ENCODE measurements at places on chromosomes 4 and X. TPM values are rescaled to one million over a fixed set of nuclear protein-coding genes. Genes with fewer than 3 reads are reported as not detected.

The KCNIP4 gene
- 2.0 TPM for total RNA-seq

The PRRG1 gene
- total RNA-seq, result 23.7 TPM

The GRIA2 gene
- not detected for total RNA-seq

The MND1 gene
- total RNA-seq, result 0.89 TPM

The FMR1NB gene
- total RNA-seq, result not detected

The PPBP gene
- total RNA-seq, result 1.3 TPM

DNA sequence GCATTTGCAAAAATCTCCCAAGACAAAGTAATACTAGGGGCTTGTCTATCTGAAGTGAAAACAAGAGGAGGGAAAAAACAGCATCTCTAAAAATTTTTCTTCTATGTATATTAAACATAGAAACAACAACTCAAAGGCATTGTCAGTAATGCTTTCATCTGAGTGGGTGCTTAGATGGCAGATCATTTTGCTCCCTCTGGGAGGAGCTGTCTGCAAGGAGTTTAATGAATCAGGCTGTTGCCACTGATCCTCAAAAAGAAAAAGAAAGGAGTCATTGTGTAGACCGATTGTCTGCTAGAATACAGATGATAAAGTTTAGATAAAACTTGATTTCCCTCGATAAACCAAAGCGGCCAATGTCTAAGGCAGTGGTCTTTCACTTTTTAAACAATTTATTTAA lies 49.7 kb upstream of the KLHL8 start:
- no peaks in the 10 kb centered on the region for H3K4me1 ChIP-seq
- H3K27me3 ChIP-seq, result no peaks in the 10 kb centered on the region
- H3K36me3 ChIP-seq, result no peaks in the 10 kb centered on the region

DNA sequence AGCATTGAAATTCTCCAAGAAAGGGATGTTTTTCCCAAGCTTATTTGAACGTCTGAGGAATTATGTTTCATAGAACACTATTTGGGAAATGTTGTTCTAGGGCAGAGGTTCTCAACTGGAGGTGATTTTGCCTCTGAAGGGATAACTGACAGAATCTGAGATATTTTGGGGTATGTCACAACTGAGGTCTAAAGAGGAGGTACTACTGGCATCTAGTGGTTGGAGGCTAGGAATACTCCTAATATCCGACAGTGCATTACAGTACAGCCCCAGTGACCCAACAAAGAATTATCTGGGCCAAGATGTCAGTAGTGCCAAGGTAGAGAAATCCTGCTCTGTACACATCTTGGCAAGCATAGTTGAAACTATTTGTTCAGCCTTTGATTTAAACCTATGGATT lies 6.4 kb downstream of the HSPA4L start:
- no peaks in the 10 kb centered on the region for H3K27me3 ChIP-seq
- no peaks in the 10 kb centered on the region for H3K4me1 ChIP-seq
- DNase-seq, result no peak
- no peaks in the 10 kb centered on the region for H3K36me3 ChIP-seq
- H3K4me3 ChIP-seq, result no peak overlapping the region

- H3K36me3 ChIP-seq, result no peaks in the 10 kb centered on the region
- H3K27ac ChIP-seq, result no peak overlapping the region
Observed at GRCh38 chr4:105569057-105569865, 16.8 kb downstream of the ARHGEF38 start.

DNA sequence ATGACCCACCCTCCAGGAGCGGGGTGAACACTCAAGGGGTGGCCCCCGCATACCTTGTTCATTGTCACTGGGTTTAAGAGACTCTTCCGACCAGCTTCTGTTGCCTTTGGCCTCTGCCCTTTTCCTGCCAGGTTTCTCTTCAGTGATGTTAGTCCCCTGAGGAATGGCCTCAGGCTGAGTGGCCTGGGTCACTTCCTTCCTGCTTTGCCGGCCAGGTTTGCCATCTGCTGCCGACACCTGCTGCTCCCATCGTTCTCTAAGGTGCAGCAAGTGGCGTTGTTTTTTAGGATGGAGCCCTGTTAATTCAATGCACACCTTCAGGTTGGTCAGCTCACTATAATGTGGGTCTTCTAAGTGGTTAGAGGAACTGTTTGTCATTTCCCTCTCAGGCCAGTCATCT lies 34.2 kb downstream of the BCOR start:
- H3K27me3 ChIP-seq, result no peaks in the 10 kb centered on the region
- H3K36me3 ChIP-seq, result peaks cover 5% of the 10 kb centered on the region
- H3K4me3 ChIP-seq, result no peak overlapping the region
- no peak overlapping the region for H3K27ac ChIP-seq
- DNase-seq, result no peak

DNA sequence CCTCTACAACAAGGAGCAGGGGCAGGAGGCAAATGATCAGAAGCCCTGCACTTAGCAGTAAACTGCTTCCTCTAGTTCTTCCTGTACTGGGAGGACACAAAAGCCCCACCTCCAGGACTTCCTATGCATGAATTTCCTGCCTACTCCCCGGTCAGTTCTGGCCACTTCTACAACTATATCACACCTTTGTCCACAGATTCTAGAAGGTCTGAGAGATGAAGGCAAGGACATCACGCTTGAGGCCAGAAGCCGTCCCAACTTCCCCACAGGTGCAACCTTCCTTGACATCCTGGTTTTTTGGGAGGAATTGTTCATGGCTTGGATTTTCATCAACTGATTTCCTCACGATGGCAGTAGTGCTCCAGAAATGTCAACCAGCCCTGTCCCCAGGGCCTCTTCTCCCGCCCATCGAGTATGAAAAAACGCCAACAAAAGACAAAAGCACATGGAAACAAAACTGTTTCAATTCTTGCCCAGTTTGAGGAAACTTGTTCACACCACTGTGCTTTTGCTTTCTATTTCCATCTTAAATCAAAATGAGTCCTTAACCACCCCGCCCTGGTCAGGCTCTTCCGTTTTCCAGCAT lies 206.5 kb upstream of the STK26 start:
- no peak overlapping the region for H3K4me3 ChIP-seq
- no peaks in the 10 kb centered on the region for H3K4me1 ChIP-seq
- H3K36me3 ChIP-seq, result no peaks in the 10 kb centered on the region
- no peaks in the 10 kb centered on the region for H3K27me3 ChIP-seq

DNA sequence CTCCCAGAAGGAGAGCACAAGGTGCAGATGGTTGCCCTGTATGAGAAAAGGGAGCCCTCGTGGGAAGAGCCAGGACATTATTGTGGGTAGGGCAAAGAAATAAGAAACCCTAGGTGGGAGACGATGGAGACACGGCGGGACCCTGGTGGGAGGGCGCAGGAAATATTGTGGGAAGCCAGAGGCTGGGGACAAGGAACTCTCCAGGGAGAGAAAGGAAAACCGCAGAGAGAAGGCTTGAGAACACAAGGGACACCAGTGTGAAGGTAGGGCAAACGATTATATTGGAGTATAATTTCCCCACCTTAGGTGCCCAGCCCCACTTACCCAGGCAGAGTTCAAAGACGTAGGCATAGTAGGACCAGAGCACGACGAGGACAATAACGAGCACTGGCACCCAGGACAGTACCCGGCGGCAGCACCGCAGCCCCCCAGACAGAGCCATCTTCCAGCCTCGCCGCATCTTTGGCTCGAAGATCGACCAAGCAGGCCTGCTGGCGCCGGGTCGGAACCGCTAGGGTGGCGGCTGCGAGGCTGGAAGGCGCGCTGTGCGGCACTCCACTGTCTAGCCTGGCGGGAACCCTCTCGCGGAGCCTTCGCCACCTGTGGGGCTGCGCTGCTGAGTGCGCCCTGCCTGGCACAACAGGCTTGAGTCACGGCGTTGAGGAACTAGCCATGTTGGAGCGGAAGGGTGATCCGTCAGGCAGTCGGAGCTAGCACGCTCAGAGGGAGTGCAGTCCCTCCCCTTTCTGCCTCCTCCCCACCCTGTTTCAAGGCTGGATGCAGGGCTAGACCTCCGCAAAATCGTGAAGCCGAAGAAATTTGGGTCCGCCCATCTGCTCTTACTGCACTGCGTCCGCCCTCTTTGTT lies at the start of gene ZDHHC15:
Gene ZDHHC15 (minus strand): TSS at position 473 of the 867 bp plus-strand sequence. CDS start 13 bp downstream, at position 460.
- no peak within 1 kb of the TSS for H3K27ac ChIP-seq
- H3K27me3 ChIP-seq, result no peaks in the 10 kb centered on the region
- no peaks in the 10 kb centered on the region for H3K4me1 ChIP-seq
- peak within 1 kb of the TSS; percentile 47 for H3K4me3 ChIP-seq
- no peaks in the 10 kb centered on the region for H3K36me3 ChIP-seq

GRCh38 chr4:146371812-146372211 lies 149.9 kb downstream of the SLC10A7 start:
- DNase-seq, result no peak
- no peaks in the 10 kb centered on the region for H3K36me3 ChIP-seq
- no peak overlapping the region for H3K27ac ChIP-seq
- H3K27me3 ChIP-seq, result no peaks in the 10 kb centered on the region
- H3K4me1 ChIP-seq, result no peaks in the 10 kb centered on the region

GRCh38 chr4:83644677-83645659 lies 109.1 kb downstream of the GPAT3 start:
- peak; percentile 21 for DNase-seq
- no peaks in the 10 kb centered on the region for H3K4me1 ChIP-seq

DNA sequence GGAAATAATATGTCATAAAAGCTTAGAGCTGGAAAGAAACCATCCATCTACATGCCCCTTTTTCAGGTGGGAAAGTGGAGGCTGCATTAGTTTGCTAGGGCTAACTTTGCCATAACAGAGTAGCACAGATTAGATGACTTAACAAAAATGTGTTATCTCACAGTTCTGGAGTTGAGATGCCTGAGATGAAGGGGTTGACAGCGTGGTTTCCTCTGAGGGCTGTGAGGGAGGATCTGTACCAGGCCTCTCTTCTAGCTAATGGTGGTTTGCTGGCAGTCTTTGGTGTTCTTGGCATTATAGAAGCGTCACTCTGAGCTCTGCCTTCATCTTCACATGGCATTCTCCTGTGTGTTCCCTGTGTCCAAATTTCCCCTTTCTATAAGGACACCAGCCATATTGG lies 2.4 kb downstream of the CHRNA9 start:
- H3K27me3 ChIP-seq, result no peaks in the 10 kb centered on the region
- no peak overlapping the region for H3K27ac ChIP-seq
- DNase-seq, result no peak
- H3K4me3 ChIP-seq, result no peak overlapping the region
- peaks cover 15% of the 10 kb centered on the region for H3K4me1 ChIP-seq

- no peaks in the 10 kb centered on the region for H3K27me3 ChIP-seq
- no peak for DNase-seq
Observed at GRCh38 chr4:22488106-22488505, 27.8 kb downstream of the ADGRA3 start.

- H3K27ac ChIP-seq, result no peak overlapping the region
- no peak for DNase-seq
- peaks cover 10% of the 10 kb centered on the region for H3K4me1 ChIP-seq
- no peaks in the 10 kb centered on the region for H3K27me3 ChIP-seq
- H3K36me3 ChIP-seq, result no peaks in the 10 kb centered on the region
Observed at GRCh38 chrX:107504006-107504405, 54.6 kb downstream of the FRMPD3 start.

DNA sequence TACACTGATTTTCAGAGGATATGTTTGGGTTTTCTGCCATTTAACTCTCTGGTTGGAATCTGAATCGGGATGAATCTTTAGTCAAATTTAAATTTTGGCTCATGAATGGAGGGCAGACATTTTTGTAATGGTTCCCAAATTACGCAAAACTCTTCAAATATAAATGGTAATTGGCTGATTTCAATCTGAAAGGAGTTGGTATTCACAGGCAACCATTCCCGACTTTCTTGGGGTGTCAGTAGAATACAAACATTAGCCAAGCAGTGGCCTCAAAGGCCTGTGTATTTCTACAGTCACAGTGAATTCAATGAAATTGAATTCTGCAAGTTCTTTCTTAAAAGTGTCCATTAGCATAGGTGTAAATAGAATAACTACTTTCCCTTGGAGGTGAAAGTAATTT lies 668.8 kb upstream of the PRKX start:
- no peaks in the 10 kb centered on the region for H3K36me3 ChIP-seq
- no peak overlapping the region for H3K27ac ChIP-seq
- H3K4me3 ChIP-seq, result no peak overlapping the region
- no peaks in the 10 kb centered on the region for H3K4me1 ChIP-seq
- no peaks in the 10 kb centered on the region for H3K27me3 ChIP-seq

- H3K4me3 ChIP-seq, result no peak overlapping the region
- no peak for DNase-seq
- H3K4me1 ChIP-seq, result no peaks in the 10 kb centered on the region
- H3K36me3 ChIP-seq, result no peaks in the 10 kb centered on the region
- H3K27ac ChIP-seq, result no peak overlapping the region
- H3K27me3 ChIP-seq, result no peaks in the 10 kb centered on the region
Observed at GRCh38 chrX:46407036-46407752, 138.0 kb downstream of the ZNF674 start.
